ENCODE measurements at places on chromosomes 7 and 10.

GRCh38 chr7:126578338-126578737, 674.4 kb downstream of the GRM8 start:
- DNase-seq = no peak

- DNase-seq = no peak
Measured at GRCh38 chr7:42080841-42081586, 156.0 kb downstream of the GLI3 start.

DNA sequence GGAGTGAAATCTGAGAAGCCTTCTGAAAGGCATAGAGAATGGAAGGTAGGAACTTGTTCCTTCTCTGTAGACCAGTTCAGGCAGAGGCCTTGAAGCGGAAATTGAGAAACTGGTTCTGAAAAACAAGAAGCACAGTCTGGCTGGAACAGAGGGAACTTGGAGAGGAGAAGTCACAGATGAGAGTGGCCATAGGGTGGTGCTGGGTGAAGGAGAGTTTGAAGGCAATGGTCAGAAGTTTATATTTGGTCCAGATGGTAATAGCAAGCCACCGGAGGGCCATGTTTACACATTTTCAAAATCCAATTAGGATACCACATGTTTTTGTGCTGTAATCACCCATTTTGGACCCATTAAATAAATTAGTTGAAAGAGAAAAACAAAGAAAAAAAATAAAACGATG, 692.5 kb downstream of the INHBA start:
- DNase-seq = no peak

DNA sequence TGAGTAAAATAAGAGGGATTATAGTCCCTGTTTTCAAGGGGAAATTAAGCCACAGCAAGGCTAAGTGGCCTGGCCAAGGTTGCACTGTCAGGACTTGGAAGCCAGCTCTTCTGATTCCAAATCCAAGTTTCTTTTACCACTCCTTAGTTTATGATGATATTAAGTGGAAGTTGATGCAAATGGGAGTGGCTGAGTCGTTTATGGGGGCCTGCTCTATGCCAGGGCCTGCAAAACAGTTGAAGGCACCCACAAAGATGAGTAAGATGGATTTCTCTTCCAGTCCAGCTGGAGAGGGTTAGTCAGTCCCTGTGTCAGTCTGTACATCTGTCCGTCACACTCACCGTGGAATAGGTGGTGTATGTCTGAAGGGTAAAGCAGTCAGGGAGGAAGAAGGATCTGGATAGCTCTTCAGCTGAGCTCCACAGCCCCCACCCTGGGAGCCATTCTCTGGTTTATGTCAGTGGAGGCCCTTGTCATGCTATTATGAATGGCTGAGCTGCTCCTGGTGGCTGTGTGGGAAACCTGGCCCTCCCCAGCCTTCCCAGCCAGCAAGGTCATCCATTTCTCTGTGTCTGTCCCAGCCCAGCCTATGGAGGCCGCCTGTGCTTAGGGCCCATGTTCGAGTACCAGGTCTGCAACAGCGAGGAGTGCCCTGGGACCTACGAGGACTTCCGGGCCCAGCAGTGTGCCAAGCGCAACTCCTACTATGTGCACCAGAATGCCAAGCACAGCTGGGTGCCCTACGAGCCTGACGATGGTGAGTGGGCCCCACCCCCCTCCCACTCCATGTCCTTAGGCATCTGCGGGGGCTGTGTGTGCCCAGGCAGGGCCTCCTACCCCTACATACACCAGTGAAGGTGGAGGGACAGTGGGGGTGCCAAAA, 44.5 kb downstream of the TBATA start:
- no peak for DNase-seq

GRCh38 chr10:89632824-89633223, 12.2 kb downstream of the PANK1 start:
- no peak for DNase-seq

- DNase-seq = no peak
Measured at GRCh38 chr10:28214219-28214618, 88.6 kb downstream of the MPP7 start.

DNA sequence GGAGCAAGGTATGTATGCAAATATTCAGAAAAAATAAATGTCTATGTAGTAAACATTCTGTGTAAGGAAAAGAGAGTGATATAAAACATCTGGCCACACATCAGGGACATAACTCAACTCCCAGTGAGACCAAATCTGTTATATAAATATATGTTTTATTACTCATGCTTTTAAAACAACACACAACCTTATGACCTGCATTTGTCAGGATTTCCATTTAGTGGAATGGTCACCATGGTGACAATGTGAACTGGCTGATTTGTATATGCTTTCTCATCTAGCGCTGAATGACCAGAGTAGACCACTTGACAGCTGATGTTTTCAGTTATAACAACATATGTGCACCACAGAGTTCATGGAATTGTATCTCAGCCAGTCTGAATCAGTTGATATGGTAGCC, 551.7 kb downstream of the HTR7 start:
- no peak for DNase-seq

GRCh38 chr10:10125676-10126075, 892.0 kb upstream of the CELF2 start:
- DNase-seq = no peak

GRCh38 chr7:132318352-132319318, 257.6 kb downstream of the PLXNA4 start:
- peak; percentile 82 for DNase-seq

GRCh38 chr10:122554131-122555036, 6.2 kb upstream of the DMBT1 start:
- DNase-seq = no peak

DNA sequence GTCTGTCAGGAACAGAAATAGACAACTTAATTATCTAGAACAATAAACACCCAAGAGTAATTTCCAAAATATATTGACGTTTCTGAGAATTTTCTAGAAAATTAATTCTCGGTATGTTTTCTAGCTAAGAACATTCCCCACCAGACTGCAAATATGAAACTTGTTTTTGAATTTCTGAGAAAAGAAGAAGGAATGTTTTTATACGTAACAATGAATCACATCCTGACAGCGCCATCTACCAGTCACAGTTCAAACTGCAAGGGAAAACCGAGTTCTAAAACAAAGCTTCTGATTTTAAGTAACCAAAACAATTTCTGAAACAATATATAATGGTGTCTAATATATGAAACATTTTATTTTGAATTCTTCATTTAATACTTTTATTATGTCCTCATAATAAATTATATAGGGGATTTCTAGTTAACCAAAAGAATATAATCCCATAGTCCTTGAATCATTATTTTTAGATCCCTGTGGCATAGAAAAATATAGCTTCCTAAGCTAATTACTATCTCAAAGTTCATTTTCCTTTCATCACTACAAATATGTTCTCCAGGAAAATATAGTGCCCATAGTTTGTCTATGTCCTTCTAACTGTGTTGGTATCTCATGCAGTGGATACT, 34.5 kb upstream of the MEOX2 start:
- no peak for DNase-seq

GRCh38 chr7:121519548-121520521, 123.7 kb upstream of the FAM3C start:
- DNase-seq = no peak

DNA sequence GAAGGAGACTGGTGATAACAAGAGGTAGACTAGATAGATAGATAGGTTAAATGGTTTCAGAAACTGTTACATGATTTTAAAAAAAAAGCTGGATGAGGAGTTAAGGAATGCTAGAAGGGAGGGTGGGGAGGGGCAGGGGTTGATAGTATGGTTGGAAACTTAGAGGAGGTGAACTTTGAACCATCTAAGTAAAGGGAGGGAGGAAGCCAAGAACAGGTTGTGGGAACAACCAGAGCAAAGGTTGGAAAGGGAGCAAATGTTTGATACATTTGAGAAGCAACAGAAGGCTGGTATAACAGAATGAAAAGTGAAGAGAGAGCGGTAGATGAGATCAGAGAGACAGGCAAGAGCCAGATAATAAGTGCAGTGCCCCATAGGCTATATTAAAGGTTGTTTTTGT, 224.8 kb downstream of the FOXP2 start:
- DNase-seq = no peak

DNA sequence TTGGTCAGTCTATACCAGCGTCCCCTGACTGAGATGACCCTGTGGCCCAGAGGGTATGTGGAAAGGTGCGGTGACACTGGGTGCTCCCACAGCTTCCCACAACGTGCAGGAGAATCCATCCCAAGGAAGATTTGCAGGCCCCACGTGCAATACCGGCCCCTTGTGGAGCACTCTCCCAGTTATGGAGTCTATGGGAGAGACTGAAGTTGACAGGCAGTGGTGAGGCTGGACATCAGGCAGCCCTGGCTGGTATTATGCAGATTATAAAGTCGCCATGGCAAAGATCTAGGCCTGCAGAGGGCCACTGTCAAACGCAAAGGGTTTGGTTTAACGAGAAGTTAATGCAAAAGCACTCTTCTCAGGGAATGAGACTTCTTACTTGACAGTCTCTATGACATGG, 434.7 kb upstream of the C7orf33 start:
- DNase-seq = no peak

GRCh38 chr7:101085162-101085964, at the start of gene TRIM56:
TRIM56 (plus strand) TSS chr7:101085481; CDS start chr7:101087313, 1,832 bp downstream.
- peak; percentile 98 for DNase-seq

- DNase-seq = no peak
Measured at GRCh38 chr7:15463801-15464666, 97.8 kb downstream of the AGMO start.

- DNase-seq = no peak
Measured at GRCh38 chr10:51075043-51075872, 971 bp downstream of the PRKG1 start.

DNA sequence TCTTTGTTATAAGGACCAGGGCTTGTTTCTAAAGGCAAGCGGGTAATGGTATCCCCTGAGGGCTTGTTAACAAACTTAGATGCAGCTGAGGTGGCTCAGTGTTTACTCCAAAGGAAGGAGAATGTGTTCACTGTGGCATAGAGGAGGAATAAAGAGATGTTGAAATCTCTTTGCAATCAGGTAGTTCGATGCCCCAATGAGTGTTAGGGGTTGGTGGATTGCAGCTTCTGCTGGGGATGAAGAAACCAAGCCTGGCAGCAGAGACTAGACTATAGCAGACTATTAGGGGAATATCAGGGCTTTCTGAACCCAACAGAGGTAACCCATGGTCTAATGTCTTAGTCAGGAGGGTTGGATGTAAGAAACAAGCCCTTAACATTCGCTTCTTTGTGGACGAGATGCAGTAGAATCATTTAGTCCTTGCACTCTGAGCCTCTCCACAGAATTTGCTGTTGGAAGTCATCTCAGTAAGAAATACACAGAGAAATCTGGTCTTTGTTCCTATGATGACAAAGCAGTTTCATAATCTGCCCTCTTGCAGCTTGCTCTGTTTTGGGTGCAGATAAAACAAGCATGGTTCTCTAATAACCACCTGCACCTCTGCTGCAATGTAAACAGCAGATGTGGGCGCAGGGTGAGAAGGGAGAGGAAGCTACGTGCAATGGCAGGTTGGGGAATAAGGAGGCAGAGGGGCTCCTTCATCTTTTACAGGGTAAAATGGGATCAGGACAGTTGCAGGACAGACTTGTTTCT, 108.6 kb downstream of the NRF1 start:
- DNase-seq = peak; percentile 11

GRCh38 chr10:35420827-35421552, 84.7 kb downstream of the CCNY start:
- DNase-seq = no peak
